ENCODE measurements at places on chromosomes 1 and 21.

DNA sequence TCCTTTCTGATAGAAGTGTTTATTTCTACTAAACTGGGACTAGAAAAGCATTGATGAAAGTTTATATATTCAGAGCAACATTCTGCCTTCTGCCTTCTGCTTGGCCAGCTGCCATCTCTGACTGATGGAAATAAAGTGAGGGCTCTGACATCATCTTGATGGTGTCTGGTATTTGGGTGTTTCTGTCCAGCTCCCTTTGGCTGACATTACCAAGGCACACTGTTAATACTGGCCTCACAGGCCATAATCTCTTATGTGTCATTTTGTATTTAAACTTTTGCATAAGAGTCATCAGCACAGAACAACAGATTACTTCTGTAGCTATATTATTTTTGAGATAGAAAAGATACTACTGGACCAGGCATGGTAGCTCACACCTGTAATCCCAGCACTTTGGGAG lies 216.9 kb downstream of the RYR2 start:
- no peak for DNase-seq

DNA sequence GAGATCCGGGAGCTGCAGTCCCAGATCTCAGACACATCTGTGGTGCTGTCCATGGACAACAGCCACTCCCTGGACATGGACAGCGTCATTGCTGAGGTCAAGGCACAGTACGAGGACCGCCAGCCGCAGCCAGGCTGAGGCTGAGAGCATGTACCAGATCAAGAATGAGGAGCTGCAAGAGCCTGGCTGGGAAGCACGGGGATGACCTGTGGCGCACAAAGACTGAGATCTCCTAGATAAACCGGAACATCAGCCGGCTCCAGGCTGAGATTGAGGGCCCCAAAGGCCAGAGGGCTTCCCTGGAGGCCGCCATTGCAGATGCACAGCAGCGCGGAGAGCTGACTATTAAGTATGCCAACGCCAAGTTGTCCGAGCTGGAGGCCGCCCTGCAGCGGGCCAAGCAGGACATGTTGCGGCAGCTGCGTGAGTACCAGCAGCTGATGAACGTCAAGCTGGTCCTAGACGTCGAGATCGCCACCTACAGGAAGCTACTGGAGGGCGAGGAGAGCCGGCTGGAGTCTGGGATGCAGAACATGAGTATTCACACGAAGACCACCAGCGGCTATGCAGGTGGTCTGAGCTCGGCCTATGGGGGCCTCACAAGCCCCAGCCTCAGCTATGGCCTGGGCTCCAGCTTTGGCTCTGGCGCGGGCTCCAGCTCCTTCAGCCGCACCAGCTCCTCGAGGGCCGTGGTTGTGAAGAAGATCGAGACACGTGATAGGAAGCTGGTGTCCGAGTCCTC lies 25.5 kb downstream of the ETV3L start:
- DNase-seq, result no peak

- no peak for DNase-seq
These were observed 176.5 kb downstream of the HIVEP3 start for GRCh38 chr1:41742219-41742618.

- DNase-seq, result no peak
These were observed 37.6 kb upstream of the GNPAT start for GRCh38 chr1:231203259-231204057.

- DNase-seq, result no peak
These were observed 14.8 kb downstream of the ADORA3 start for GRCh38 chr1:111488669-111489068.

DNA sequence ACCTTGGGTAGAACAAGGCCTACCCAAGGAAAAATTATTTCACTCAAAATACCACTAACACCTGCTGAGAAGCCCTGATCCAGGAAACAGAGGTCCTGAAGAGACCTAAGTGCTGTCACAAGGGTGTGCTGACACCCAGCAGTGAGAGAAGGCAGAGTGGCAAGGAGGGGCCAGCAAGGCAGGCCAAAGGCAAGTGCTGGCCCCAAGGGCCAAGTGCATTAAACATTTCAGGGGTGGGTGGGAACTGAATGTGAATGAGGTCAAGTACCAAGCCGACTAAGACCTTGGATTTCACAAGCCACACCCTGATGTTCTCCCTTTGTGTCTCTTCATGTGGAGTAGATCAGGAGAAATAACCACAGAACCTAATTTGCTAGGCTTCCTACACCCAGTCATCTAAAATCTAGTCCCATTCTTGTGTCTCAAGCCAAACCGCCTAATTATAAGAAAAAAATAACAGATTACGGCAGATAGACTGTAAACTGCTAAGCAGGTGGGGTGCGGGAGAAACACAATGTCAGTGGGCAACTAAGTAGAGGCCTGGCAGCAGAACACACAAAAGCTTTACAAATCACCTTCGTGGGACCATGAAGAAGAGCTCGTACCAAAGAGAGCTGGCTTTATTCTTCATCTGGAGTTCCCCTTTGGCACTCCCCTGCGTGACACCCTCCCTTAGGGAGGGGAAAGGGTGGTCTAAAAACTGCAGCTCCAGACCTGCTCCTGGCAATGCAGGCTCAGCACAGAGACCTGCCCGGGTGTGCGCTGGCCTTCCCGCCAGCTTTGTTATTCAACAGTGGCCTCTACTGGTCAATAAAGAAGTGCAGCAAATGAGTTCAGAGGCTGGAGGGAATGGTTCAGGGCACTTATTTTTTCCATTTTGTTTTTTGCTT lies 8.7 kb downstream of the UBE2G2 start:
- DNase-seq, result peak; percentile 23

DNA sequence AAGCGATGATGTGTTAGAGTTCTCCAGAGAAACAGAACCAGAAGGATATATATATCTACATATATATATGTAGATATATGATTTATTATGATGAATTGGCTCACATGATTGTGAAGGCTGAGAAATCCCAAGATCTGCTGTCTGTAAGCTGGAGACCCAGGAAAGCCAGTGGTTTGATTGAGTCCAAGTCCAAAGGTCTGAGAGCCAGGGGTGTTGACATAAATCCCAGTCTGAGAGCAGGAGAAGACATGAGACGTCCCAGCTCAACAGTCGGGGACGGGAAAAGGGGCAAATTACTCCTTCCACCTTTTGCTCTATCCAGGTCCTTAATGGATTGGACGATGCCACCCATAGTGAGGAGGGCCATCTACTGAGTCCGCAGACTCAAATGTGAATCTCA lies 126.6 kb downstream of the PRDM2 start:
- no peak for DNase-seq

- no peak for DNase-seq
These were observed 12.6 kb upstream of the CHI3L2 start for GRCh38 chr1:111214884-111215283.

DNA sequence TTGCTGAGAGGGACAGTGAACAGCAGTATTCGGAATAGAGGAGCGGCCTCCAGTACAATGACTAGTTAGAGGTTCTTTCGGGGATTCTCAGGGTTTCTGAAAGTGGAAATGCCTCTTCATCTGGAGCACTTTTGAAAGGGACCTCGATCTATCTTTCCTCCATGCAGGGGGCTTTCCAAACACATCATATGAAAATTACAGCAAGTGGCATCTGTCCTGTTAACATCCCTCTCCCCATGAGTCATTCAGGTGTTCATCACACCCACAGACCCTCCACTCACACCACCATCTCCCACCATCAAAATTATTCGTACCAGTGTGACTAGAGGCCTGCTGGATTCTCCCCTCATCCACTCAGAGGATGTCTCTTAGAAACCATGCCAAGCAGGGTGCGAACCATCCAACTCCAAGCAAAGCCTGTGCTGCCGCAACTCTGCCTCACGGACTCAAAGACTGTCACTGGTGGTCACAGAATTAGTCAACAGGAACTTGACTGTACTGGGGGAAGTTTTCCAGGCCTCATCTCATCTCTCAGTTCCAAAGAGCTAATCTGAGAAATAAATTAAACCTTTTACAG lies 211.1 kb downstream of the MRPL39 start:
- DNase-seq, result peak; percentile 64

DNA sequence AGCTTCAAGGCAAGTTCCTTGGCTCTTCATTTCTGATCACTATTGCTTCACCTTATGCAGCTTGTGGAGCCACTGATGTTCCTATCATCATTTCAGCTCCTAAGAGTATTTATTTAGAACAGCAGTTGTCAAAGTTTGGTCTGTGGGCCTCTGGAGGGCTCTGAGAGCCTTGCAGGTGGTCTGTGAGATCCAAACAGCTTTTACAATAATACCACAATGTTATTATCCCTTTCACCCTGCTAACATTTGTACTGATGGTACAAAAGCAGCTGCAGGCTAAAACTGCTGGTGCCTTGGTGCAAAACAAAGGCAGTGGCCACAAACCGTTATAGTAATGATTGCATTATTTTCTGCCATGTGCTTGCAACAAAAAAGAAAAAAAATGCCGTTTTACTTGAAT lies 33.8 kb downstream of the PATJ start:
- DNase-seq, result no peak

DNA sequence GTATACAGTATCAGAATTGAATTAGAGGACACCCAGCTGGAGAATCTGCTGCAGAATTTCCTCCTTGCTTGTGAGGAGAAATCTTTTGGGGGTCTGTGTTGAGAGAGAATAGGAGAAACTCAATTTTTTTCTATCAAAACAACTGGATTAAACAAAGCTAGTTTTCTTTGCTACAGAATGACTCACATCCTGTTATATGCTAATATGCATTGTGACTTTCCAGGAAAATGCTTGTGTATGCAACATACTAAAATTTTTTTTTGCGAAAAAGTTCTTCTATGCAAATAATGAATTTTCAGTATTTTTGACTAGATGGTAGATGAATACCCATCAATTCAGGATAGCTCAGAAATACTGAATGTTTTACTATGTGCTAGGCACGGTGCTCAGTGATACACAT lies 2.2 kb downstream of the VAMP4 start:
- DNase-seq, result no peak

DNA sequence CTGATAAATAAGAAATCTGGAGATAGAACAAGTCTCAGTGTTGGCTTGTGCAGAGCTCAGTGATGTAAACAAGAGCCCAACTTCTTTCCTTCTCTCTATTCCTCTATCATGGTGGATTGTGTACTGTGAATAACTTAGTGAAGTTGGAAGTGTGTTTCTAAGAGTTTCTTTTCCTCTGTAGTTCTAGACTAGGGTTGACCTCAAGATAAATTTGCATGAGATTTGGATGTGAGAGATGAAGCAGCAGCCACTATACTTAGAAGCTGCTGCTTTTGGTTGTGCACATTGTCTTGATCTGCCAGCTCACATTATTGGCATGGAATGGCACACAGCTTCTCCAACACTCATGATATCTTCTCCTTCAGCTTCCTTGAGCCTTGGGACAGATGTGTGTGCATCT lies 198.9 kb upstream of the ZP4 start:
- DNase-seq, result no peak

DNA sequence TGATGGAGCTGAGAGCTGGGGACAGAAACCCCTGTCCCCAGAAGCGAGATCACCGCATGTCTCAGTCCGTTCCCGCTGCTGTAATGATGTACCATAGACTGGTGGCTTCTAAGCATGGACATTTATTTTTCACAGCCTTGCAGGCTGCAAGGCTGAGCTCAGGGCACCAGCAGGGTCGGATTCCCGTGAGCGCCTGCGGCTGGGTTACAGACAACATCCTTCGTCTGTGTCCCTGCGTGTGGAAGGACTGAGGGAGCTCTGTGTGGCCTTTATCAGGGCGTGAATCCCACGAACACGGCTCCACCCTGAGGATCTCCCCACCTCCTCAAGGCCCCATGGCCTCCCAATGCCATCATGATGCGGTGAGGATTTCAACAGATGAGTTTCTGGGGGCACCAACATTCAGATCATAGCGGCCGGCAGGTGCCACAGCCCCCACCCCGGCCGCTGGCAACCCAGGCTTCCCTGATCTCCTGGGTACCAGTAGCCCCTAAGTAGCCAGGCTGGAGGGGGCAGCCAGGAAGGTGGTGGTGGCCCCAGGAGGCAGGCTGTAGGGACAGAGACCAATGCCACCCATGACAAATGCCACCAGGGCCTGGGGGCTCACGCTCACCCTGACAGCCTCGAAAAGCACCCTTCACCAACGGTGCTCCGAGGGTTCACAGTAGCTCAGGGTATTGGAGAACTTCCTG lies 104.4 kb downstream of the CRYAA start:
- DNase-seq, result no peak

GRCh38 chr1:2199042-2199810 lies 4.7 kb upstream of the FAAP20 start:
- DNase-seq, result peak; percentile 83

GRCh38 chr1:162218975-162219374 lies 149.5 kb downstream of the NOS1AP start:
- DNase-seq, result no peak

DNA sequence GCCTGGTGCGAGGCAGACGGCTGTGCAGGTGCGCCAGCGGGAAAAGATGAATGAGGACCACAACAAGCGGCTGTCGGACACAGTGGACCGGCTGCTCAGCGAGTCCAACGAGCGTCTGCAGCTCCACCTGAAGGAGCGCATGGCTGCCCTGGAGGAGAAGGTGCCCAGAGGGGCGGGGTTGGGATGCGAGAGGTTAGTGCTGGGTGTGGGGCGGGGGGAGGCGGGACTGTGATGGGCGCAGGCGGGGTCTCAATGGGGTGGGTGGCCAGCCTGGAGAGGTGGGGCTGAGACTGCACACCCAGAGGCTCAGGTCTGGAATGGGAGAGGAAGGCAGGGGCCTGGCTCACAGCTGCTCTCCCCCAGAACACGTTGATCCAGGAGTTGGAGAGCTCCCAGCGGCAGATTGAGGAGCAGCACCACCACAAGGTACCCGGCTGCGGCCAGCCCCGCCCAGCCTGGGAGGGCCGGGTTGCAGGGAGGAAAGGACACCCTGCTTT lies 22.3 kb downstream of the PPFIA4 start:
- DNase-seq, result no peak

DNA sequence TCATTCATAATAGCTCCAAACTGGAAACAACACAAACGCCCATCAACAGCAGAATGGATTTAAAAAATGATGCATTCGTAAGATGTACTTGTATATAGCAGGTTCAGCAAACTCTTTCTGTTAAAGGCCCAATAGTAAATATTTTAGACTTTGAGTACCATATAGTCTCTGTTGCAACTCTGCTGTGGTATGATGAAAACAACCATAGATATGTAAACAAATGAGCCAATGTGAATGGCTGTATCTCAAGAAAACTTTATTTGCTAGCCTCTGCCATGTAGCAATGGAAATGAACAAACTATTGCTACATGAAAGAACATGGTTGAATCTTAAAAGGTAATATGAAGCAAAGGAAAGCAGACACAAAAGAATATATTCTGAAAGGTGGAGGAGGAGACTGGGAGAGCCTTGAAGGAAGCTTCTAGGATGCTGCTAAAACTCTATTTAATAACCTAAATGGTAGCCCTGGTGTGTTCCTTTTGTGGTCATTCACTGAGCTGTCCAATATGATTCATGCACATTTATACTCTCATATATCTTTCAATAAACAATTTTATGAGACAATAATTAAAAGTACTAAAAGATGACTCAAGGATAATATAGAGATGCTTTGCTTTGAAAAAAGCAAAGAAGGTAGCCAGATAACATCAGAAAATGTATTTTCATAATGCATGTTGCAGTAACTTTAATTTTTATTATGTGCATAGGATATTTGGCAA lies 29.1 kb upstream of the FMO3 start:
- DNase-seq, result no peak

DNA sequence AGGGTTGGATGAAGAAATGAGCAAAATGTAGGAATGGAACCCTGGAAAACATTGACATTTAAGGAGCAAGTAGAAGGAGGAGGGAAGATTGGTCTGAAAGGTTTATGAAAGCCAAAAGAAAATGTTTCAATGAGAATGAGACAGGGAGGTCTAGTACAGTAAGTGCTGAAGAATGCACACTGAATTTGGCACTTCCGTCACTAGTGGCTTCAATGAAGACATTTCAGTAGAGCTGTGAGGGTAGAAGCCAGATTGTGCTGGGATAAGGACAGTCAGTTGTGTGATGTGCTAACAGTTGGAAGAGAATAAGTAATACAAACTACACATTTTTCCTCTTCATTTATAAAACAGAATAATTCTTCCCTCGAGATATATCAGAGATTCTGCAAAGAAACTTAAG lies 17.1 kb downstream of the THEM4 start:
- DNase-seq, result no peak

Measured in activated CD4-positive, alpha-beta T cell treated with anti-CD3 and anti-CD28 coated beads for 24 hours (primary cell).